ENCODE measurements at places on chromosomes 11 and 22.

- DNase-seq = no peak
These were observed 436.8 kb upstream of the CADM1 start for GRCh38 chr11:115941044-115941443.

- no peak for DNase-seq
These were observed 28.4 kb downstream of the CDON start for GRCh38 chr11:126034039-126034932.

- no peak for DNase-seq
These were observed 2.3 kb downstream of the GAB2 start for GRCh38 chr11:78415338-78415737.

GRCh38 chr11:111719379-111719778 lies 46.8 kb downstream of the PPP2R1B start:
- DNase-seq = no peak

DNA sequence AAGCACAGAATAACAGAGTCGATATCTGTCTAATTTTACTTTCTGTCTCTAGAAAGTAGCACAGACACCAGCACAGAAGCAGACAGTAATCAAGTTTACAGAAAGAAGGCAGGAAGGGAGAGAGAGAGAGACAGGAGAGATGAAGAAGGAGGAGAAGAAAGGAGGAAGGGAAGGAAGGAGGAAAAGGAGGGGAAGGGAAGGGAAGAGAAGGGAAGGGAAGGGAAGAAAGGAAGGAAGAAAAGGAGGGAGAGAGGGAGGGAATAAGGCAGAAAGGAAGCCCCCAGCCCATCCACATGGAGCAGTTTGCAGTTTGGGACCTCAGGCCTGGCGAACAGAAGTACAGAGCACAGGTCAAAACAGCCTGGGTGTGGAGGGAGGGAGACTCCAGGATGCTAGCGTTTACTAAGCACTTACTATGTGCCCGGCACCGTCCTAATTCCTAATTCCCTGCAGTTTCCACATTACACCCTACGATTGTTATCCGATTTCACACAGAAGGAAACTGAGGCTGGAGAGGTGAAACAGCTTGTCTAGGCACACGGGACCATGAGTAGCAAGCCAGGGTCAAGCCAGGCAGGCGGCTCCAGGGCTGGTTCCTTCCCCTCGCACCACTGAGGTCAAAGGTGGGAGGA lies 46.0 kb upstream of the WNT7B start:
- DNase-seq = no peak

DNA sequence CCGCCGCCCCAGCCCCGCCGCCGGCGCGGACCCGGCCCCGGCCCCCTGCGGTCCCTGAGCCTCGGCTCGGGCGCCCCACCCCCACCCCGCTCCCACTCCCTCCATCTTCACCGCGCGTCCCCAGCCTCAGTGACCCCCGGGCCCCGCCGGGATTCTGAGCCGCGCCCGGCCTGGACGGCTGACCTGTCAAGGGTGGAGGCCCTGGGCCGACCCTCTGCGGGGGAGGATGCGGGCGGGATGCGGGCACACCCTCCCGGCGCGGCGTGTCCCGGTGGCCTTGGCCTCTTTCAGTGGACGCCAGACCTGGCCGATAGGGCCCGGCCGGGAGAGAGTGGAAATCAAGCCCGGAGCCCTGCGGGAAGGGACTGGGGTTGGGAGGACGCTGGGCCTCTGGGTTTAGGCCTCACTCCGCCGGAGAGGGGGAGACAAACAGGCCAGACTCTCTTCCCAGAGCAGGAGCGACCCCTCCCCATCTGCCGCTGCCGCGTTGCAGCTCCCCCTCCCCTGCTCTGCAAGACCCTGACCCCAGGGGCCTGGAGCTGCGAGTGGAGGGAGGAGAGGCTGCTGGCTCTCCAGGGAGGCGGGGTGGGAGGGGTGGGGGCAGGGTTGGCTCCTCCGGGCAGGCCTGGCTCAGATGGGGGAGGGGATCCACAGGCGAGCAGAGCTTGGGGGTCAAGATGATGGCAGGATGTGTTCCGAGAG lies 525 bp downstream of the MAPK8IP2 start:
- peak; percentile 27 for DNase-seq

DNA sequence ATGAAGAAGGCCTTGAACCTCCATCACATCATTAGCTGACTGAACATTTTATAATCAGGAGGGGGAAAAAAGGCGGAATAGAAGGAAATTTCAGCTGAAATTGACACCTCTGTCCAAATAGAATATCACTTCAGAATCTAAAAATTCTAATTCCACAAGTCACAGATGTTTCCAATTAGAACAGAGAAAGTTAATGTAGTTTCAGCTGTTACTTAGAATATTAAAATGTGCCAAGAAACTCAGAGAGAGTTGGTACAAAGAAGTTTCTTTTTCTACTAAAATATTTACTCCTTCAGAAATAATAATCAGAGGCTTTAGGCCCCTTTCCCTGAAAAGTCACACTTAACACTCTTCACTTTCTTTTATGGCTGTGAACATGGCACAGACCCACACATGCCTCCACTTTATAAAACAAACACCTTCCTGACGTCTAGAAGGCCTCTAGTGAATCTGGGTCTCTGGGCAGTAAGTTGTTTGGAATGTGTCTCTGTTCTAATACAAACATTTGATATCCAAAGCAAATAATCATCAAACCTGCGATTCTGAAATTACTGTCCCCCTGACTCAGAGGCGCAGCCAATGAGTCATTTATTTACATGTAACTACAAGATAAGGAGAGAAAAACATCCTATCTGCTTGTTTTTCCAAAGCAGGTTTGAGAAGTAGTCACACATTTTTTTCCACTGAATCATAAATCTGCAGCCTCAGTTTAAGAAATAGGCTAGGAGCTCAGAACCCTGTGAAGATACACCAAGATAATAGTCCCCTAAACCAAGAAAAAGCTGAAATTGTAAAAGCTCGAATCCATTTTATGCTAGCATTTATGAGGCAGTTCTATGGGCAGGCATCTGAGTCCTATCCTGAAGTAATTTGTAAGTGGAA lies 148.4 kb downstream of the ME3 start:
- DNase-seq = no peak

DNA sequence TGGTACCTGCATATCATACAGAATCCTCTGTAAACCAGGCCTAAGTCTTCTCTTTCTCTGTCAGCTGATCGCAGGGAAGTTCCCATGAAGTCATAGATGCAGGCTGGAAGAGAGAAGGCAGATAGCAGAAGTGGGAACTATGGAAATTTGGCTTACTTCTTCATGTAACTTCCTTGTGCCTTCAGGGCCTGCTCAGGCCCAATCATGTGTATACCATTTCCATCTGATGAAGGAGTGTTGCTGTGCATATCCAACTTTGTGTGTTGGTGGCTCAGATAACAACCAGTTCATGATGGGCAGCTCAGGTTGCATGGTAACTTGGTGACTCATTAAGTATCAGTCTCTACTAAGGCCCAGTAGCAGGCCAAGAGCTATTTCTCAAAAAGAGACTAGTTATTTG lies 53.1 kb upstream of the CEP295 start:
- DNase-seq = no peak

GRCh38 chr22:27682437-27682836 lies 119.1 kb downstream of the MN1 start:
- DNase-seq = no peak

GRCh38 chr22:24588757-24589481 lies 4.0 kb downstream of the LRRC75B start:
- DNase-seq = no peak

GRCh38 chr22:26599505-26599904 lies 9.6 kb upstream of the TPST2 start:
- no peak for DNase-seq

GRCh38 chr11:3206922-3207204 lies 11.8 kb downstream of the MRGPRG start:
- no peak for DNase-seq

DNA sequence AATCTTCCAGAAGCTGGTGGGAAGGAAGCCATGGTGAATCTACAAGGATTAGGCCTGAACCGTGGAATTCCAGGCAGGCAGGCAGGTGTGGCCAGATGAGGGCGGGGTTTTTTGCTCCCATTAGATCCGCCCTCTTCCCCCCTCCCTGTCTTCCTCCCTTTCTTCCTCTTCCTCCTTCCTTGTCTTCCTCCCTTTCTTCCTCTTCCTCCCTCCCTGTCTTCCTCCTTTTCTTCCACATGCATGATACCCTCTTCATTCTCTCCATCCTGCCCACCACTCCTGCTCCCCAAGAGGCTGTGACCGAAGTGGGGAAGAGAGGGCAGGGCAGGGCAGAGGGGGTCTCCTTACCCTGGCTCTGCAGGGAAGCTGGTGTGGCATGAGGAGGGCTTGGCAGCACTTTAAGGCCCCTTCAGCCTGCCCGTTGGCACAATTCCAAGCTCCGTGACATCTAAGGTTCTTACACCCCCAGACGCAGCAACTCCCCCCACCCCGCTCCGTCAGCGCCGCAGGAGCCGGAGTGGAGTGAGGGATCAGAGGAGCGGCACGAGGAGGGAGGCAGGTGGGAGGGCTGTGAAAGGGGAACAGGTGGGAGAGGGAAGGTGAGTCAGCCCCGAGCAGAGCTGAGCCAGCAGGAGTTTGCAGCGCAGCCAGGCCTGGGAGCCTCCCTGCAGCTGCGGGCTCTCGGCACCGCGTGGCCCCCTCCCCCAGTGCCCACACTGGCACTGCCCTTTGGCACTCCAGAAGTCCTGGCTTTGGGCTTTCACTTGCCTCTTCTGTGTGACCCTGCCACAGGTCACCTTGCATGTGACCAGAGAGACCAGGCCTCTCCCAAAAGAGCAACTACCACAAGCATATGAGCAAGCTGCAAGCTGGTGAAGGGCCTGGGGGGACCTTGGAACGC lies 32.1 kb downstream of the KCNJ4 start:
- DNase-seq = no peak

GRCh38 chr11:10436224-10436623 lies 18.8 kb upstream of the AMPD3 start:
- no peak for DNase-seq

GRCh38 chr11:32580967-32581366 lies 2.7 kb upstream of the EIF3M start:
- no peak for DNase-seq

GRCh38 chr11:61897387-61898246 lies 6.3 kb upstream of the FADS3 start:
- peak; percentile 84 for DNase-seq

DNA sequence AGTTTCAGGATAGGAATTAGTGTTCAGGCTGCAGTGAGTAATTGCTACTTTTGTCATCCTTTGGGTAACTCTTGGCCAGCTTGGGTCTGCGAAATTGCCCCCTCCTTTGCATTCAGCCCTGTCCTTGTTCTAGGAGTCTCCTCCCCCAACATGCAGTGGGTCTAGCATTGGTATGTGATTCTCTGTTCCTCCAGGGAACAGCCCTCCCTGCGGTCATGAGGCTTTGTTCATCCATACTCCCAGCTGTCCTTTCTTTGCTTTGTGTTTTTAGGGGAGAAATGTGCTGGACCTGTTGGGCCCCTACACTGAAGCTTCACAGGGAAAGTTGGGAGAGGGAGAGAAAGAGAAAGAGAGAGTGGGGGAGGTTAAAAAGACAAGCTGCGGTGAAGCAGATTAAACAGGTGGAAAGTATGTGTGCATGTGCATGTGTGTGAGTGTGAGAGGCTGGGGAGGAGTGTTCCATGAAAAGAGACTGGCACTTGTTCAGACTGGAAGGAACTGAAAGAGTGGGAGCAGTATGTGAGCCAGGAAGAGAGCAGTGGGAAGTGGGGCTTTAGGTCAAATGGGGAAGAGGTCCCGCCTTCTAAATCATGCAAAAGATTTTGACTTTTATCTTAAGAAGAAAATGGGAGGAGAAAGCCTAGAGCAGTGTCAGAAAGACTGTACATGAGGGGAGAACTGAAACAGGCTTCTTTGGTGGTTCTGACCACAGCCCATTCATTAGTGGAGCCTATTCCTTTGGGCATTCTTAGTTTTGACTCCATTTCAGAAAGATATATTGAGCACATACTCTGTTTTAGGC lies 17.9 kb upstream of the SESN3 start:
- no peak for DNase-seq

DNA sequence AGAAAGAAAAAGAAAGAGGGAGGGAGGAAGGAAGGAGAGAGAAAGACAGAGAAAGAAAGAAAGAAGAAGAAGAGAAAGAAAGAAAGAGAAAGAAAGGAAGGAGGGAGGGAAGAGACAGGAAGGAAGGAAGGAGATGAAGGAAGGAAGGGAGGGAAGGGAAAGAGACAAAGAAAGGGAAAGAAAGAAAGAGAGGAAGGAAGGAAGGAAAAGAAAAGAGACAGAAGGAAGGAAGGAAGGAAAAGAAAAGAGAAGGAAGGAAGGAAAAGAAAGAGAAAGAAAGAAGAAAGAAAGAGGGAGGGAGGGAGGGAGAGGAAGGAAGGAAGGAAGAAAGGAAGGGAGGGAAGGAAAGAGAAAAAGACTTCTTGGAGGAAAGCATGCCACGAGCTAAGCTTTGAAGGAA lies 19.1 kb downstream of the POU2AF2 start:
- no peak for DNase-seq
